Stimulated activated CD8-positive, alpha-beta memory T cell treated with anti-CD3 and anti-CD28 coated beads, Interleukin-2, amount 100 ng/mL, for 1 hour (primary cell): ENCODE measurements at places on chromosomes 5 and 9.

DNA sequence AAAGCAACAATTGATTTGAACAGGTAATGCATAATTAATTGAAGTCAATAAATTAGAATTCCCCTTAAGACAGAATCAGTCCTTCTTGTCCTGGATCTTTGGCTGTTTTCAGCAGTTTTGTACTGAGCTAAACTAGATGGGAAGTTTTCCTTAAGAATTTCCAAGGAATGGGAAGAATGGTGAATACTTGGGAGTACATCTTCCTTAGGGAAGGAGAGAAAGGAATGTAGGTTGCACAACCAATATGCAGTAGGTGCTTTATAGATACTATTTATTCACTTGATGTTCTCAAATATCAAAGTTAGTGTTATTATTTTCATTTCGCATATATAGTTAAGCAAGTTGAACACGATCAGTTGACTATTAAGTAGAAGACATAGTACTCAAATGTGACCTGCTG is 183.5 kb upstream of the MAP1B start:
- DNase-seq, result no peak

DNA sequence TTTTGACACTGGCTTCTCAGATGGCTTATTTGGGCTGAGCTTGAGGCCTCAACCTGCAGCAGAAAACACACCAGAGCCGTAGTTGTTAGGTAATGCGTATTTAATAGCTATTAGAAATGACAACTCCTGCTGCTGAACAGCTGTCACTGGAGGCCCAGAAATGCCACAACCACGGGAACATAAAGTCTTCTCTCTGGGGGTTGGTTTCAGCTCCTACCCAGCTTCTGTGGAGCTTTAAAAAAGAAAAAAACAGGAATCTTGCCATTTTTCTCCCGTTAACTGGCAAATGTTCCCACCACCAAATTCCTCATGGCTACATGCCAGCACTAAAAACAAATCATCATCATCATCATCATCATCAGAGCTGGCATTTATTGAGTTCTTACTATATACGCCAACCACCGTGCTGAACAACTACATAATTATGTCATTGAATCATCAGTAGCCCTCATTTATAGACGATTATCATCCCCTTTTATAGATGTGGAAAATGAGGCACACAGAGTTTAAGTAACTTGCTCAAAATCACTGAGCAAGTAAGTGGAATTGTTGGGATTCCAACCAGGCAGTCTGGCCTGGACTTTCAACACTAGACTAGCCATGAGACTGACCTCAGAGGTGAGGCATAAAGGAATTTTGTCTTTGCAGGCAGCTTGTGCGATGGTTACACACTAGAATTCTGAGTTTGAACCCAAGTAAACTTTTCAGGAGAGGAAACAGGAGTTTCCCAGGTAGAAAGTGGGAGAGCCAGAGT is 185.3 kb upstream of the WWC1 start:
- DNase-seq, result no peak

DNA sequence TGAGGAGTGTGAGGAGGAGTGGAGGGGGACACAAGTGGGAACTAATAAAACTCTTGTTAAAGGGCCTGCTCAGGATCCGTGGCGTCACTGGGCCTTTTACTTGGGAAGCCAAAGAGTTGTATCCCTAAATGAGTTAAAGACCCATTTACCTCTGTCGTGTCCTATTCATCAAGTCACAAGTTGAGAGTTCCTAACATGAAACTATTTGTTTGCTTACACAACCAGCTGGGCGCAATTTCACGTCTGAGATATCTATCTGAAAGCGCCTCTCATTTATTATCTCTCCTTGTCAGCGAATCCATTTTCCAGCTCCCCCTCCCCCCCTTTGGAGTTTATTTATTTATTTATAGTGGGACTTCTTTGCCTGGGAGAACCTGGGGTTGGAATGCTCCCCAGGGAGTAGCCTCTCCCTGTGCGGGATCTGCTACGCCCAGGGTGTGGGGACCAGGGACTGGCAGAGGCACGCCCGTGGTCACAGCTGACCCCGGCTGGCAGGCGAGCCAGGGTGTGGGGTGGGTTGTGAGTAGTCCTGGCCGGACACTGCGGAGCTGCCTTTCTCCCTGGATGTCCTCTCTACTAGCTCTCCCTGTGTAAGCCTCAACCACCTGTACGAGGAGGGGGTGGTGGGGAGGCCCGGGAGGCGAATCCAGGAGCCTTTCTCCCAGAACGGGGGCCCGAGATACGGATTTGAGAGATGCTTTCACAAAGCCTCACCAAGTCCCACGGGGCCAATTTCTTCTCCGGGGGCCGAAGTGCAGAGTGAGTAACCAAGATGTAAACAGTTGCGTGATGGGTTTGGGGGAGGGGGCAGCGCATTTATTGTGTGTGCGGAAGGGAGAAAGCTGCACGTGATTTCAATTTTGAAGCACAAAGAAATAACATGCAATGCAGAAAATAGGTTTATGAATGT is 15.3 kb downstream of the NR2F1 start:
- DNase-seq, result no peak

GRCh38 chr9:130433168-130433946 is 11.4 kb upstream of the ASS1 start:
- no peak for DNase-seq

- no peak for DNase-seq
These were observed 929.8 kb downstream of the CDH18 start for GRCh38 chr5:19058216-19058615.

DNA sequence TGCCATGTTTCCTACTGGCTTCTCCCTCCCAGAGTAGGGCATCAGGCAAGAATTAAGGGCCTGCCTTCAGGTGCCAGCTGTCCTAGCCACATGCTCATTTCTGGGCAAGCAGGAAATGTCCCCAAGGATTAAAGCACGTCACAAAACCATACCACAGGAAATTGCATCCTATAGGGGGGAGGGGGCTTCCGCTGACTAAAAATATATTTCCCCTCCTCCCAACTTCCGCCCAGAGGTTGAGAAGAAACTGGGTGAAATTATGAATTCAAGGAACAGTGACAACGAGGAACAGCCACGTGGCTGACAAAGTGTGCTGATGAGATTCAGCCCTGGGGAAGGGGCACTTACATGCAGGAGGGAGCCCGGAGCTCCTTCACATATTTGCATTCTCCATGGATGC is 4.1 kb downstream of the HBEGF start:
- no peak for DNase-seq

DNA sequence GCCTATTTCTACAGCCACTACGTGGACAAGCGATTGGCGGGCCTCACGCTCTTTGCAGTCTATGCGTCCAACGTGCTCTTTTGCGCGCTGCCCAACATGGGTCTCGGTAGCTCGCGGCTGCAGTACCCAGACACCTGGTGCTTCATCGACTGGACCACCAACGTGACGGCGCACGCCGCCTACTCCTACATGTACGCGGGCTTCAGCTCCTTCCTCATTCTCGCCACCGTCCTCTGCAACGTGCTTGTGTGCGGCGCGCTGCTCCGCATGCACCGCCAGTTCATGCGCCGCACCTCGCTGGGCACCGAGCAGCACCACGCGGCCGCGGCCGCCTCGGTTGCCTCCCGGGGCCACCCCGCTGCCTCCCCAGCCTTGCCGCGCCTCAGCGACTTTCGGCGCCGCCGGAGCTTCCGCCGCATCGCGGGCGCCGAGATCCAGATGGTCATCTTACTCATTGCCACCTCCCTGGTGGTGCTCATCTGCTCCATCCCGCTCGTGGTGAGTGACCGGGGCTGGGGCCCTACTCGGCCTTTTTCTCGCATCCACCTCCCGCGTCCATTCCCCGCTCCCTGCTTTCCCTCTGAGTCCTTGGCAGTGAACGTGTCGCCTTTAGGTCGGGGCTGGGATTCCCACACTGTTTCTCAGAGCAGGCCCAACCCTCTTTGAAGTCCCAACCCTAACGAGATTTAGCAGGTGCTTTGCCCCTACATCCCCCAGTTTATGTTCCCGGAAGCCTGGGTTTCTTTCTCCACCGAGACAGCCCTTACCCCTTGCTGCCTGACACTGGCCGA is 1.8 kb downstream of the PTGER4 start:
- DNase-seq, result no peak

DNA sequence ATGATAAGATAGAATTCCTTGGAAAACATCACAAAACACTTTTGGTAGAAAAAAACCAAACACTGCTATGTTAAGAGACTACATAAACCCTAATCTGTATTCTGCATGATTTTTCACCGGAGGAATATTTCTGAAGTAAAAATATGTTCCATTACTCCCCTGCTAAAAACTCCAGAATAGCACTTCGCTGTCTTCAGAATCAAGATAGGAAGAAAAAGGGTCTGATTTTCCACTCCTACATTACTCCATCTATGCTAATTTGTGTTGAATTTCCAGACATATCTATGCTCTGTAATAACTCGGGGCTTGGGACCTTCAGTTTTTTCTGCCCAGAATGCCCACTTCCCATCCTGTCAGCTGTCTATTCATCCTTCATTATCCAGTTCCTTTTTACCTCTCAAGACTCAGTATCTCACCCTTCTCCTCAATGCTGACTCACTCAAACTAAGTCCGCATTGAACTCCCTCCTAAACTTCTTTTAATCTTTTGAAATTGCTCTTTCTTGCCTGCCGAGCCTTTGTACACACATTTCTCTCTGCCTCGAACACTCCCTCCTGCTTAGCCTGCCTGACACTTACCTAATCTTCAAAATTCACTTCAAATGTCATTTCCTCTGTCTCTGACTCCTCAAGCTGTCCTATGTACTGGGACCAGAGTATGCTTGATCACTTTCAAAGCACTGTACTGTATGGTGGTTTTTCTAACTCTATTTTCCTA is 171.0 kb downstream of the ARRDC3 start:
- no peak for DNase-seq
